ENCODE measurements at places on chromosomes 1 and 21. TPM values are rescaled to one million over a fixed set of nuclear protein-coding genes. Genes with fewer than 3 reads are reported as not detected.

DNA sequence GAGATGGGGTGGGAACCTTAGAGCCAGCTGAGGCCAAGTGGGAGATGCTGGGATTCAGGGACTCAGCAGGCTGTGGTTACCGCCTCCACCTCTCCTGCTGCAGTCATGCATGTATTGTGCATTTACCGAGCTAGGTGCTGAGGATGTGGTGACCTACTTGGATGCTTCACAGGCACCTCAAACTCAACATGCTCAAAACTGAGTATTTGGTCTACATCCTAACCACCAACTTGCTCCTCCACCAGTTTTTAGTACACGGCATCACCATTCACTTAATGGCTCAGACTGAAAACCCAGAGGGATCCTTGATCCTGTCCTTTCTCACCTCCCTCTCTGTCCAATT lies 5.6 kb downstream of the CHRNB2 start:
- DNase-seq = no peak

The CEPT1 gene
- 56.0 TPM for polyA plus RNA-seq

- no peak for DNase-seq
These were observed 17.4 kb upstream of the USP24 start for GRCh38 chr1:55232448-55233144.

- DNase-seq = peak; percentile 69
These were observed 484.1 kb upstream of the USP24 start for GRCh38 chr1:55699228-55699627.

DNA sequence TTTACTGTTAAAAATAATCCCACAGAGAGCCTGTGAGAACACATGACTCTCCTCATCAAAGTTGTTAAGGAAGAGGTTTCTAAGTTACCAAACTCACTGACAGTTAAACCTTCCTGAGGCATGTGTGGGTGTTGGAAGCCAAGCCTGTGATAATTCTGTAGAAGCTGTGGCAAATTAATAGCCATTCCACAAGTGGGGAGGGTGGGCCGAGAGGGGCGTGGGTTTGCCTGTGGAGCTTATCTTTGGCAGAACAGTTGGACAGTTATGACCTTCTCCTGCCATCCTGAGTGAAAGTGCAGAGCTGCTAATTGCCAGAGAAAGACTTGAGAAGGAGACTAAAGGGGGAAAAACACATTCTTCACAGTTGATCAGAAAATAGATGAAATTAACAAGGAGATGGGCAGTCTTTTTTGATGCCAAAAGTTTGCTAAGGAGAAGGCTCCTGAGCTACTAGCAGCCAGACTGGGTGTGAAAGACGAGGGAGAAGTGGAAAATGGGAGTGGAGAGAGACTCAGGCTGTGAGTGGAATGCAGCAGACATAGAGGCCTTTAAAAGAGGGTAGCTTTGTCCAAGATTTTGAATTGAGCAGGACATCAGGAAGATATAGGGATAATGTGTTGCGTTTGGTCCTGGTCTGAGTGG lies 1.6 kb upstream of the PLA2G2C start:
- no peak for DNase-seq

The FCGR2B gene
- polyA plus RNA-seq = 0.84 TPM

- DNase-seq = no peak
These were observed 160.1 kb downstream of the RRAGC start for GRCh38 chr1:38699330-38700076.

The OLIG2 gene
- polyA plus RNA-seq = not detected

DNA sequence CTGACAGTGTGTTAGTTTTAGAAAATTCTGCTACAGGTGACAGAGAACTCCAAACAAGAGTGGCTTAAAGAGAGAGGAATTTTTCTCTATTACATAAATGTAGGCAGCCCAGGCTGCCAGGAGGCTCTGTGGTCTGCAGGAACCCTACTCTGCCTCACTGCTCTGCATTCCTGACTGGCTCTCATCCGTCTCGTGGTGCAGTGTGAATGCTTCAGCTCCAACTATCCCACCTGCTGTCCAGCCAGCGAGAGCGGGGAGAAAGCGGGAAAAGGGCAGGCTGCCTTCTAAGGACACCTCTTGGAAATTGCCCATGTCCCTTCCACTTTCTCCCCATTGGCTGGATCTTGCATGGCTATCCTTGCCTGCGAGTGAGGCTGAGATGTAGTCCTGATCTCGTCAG lies 131.3 kb downstream of the PEX14 start:
- no peak for DNase-seq

The BPNT1 gene
- 47.4 TPM for polyA plus RNA-seq

All from renal pelvis (tissue), 12 donors.